Activated CD4-positive, alpha-beta T cell treated with anti-CD3 and anti-CD28 coated beads, Interleukin-2, amount 50 U/mL, for 4 hours (primary cell): ENCODE measurements at places on chromosomes 4 and X.
A peak's percentile ranks its signal among the peaks of the same experiment; 100 is the strongest.

- DNase-seq = peak; percentile 15
Measured at GRCh38 chr4:148447681-148448080, 5.5 kb upstream of the NR3C2 start.

- DNase-seq = no peak
Measured at GRCh38 chr4:88819818-88820697, 122.4 kb upstream of the NAP1L5 start.

DNA sequence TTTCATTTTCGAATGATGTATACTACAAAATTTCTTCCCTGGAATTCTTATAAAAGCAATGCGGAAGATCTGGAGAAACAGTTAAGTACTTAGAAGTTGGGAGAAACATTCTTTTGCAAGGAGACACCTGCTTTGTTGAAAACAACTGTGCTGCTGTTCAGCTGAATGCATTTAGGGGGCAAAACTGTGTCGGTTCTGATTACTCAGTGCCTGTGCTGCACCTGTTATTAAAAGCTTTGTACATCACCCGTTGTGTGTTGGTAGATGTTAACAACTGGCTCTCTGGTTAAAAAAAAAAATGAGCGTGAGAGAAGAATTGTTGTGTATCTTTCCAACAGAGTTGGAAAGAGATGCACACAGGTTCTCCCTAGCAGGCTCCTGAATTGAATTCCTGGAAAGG, 184.1 kb upstream of the HHIP start:
- DNase-seq = no peak

- no peak for DNase-seq
Measured at GRCh38 chr4:188008377-188008776, 12.8 kb downstream of the ZFP42 start.

- DNase-seq = no peak
Measured at GRCh38 chrX:146351620-146352019, 458.0 kb upstream of the CXorf51B start.

- no peak for DNase-seq
Measured at GRCh38 chrX:3803305-3803704, 89.9 kb upstream of the PRKX start.

DNA sequence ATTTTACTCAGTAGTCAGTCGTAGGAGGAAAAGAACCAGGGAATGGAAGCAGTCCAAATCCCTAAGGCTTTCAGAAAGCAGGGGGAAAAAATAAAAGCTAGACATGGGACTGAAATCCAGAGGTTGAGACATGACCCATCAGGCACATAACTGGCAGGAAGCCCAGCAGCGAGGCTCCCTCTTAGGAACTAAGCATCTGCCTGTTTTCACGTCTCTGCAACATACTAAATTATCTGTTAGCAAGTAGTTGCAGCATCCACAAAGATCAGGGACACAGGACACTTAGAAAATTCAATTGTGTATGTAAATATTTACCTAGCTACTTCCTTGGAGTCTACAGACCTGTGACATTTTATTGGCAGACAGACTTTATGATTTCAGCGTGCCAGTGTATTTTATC, 118.0 kb upstream of the EDNRA start:
- no peak for DNase-seq

DNA sequence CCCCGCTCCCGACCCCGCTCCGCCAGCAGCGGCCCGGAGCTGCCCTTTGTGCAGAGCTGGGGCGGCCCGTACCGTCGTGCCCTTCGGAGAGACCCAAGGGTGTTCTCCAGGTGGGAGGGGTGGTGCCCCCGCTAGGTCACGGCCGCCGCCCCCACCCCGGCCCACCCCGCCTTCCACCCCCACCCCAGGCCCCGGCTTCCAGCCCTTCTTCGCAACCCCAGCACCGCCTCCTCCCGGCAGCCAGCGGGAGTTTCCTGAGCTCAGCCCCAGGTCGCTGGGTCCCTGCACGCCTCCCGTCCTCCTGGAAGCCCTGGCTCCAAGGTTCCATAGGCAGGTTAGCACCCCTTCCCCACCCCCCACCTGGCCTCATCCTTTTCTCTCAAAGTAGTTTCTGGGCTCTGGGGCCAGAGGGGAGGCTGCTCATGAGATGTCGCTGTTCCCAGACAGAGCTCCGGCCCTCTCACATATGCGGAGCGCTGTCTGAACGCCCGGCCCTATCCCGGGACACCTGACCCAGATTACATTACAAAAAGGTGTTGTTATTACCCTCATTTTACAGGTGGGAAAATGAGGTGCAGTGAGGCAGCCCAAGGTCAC, 25.2 kb upstream of the FGFR3 start:
- DNase-seq = no peak

DNA sequence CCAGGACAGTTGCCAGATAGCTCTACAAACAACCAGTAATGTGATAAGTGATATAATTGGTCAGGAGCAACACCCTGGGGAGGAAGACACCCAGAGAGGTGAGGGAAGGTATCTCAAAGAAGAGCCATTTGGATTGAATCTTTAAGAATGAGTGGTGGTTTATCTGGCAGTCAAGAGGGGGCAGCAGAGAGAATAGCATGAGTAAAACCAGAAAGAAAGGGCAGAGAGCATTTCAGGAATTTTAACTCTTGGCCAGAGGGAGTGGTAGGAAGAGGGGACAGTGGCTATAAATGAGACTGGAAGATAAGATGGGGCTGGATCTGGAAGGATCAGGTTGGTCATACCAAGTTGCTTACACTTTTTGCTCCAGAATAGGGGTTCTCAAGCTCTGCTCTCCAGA, 5.9 kb upstream of the SEPTIN6 start:
- no peak for DNase-seq

DNA sequence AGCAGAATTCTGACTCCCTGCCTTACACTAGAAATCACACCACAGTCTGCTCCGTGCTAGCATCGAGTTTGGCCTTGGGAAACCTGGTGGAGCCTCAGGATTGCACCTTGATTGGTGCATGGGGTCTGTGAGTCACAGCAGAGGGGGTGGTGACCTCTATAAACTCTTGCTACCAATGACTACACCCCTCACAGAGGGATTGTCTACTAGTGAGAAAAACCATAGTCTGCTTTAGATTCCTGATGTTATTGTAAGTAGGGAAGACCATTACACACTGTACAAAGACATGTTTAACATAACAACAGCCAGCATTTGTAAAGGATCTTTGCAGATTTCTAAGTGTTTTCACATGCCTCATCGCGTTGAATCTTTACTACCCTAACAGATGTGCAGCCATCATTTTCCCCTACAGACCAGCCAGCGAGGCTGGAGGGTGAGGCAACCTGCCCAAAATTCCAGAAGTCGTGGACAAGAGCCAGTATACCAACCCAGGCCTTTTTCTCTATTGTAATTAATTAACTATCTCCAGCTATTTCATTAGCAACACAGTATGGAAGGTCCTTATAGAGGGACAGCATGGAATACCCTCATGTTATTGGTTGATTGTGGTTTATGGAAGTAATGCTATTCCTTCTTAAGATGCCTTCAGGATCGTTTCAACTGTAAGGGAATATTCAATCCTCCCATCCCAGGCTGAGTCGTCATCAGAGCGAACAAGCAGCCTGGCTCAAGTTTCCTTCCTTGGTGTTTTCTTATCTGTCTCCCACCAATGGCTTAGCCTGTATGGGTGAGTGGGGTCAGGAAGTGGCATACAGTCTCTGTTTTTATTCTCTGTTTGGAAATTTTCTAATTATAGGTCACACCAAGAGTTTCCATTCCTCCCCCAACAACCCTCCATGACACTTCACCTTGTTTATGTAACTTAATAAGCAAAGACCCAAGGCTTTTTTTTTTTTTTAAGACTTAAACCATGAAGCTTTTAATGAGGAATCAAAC, 55.9 kb upstream of the KDR start:
- DNase-seq = no peak

DNA sequence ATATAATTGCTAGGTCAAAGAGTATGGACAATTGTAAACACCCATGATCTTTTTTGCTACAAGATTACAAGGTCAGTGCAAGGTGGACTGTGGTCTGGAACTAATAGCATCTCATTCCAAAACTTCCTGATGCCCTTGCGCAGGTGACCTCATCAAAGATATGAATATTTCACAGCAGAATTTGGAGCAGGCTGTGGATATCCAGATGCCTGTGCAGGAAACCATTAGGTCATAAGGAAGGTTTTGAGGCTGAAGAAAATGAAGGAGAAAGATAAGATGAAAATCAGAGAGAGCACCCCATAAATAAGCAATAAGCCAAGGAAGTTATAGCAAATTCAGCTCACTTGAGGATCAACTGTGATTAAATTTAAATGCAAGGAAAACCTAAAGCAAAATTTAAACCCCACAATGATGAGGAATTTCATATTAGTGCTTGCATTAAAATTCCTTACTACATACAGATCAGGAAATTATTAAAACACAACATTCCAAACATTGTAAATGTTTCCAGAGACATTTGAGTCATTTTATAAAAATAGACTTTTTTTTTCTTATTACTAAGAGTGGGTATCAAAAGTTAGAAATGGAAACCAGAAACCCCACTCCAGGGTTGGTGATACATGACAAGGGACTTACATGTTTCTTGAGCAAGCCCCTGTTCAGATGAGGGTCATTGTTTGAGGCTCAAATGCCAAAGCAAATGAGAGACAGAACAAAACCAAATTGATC, 100.7 kb upstream of the FAM9C start:
- DNase-seq = no peak

DNA sequence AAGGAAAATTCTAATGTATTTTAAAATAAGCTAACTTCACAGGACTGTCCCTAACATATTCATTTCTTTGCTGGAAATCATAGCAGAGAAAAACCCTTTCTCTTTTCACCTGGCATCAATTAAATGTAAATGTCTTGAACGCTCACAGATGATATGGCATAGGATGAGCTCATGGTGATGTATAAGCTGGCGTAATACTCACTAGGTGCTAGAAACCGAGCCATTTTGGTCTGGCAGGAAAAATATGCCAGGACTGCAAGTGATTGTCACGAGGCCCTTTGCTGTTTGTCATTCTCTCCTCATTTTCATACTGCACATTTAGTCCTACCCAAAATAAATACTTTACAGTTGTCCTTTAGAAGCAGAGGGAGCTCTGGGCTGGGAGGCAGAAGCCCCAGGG, 222.7 kb upstream of the LNX1 start:
- DNase-seq = no peak

GRCh38 chrX:154020536-154021115, 924 bp upstream of the IRAK1 start:
- no peak for DNase-seq

- no peak for DNase-seq
Measured at GRCh38 chrX:8034058-8034457, 106.8 kb upstream of the PNPLA4 start.

DNA sequence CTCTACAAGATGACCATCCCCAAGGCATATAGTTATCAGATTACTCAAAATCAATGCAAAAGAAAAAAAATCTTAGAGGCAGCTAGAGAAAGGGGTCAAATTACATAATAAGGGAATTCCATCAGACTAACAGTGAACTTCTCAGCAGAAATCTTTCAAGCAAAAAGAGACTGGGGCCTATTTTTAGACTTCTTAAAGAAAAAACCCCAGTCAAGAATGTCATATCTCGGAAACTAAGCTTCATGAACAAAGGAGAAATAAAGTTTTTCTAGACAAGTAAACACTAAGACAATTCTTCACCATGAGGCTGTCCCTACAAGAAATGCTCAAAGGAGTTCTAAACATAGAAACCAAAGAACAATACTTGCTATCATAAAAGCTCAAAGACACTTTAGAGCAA, 51.7 kb downstream of the RAB28 start:
- no peak for DNase-seq

DNA sequence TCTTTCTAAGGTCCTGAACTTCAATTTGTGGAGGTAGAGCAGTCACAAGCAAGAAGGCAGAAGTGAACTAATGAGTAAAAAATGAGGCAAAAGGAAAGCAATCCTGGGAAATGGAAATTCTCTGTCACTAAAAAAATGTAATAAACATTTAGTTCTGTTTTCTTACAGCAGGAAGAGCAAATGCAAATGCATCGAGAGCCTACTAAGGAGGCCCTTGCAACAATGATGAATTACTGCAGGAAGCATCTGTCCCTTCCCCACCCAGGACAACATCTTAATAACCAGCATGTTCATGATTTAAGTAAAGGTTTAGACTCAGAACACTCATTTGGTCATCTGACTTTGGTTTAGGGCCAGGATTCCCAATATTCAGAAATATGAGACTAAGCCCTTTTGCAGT, 341.4 kb upstream of the NOCT start:
- no peak for DNase-seq

GRCh38 chr4:138164208-138164607, 77.9 kb downstream of the SLC7A11 start:
- no peak for DNase-seq

DNA sequence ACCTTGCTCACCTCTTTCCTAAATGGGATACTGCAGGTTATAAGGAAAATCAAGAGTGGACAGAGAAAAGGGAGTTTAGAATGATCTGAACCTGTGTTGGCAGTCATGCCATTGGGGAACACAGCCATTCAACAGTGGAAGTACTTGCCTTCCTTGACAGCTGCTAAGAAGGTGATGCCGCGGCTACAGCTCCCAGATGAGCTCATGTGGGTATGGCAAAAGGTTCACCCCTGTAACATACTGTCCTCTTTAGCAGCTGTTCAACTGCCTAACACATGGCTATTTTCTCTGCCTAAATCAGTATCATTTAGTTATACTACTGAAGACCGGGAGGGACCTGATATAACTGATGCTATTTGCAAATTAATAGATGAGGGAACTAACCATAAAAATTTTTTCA, 76.8 kb downstream of the DCHS2 start:
- no peak for DNase-seq

- no peak for DNase-seq
Measured at GRCh38 chr4:108244606-108245005, 75.9 kb upstream of the LEF1 start.

GRCh38 chr4:171017593-171017992, 795.6 kb upstream of the GALNTL6 start:
- no peak for DNase-seq

GRCh38 chr4:157222771-157223160, 2.2 kb downstream of the GRIA2 start:
- DNase-seq = no peak

- DNase-seq = no peak
Measured at GRCh38 chr4:99134586-99134985, 9.5 kb downstream of the ADH4 start.

- no peak for DNase-seq
Measured at GRCh38 chr4:54400802-54401201, 171.7 kb downstream of the PDGFRA start.

DNA sequence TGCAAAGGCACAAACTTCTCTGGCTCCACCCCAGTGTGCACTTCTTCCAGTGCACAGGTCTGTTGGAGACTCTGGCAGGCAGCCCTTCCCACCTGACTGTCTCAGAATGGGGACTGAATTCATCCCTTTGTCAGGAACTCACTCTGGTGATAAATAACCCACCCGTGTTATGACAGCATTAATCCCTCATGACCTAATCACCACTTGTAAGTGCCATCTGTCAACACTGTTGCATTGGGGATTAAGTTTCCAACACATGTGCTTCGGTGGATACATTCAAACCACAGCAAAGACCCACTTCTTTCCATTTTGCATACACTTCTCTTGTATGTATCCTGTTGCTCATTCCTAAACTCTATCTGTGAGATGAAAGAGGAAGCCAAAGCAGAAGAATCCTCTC, 1002.9 kb upstream of the IGFBP7 start:
- DNase-seq = no peak
